NCI-H510A treated with DMSO at 0.1 percent for 48 hours (cell line): ENCODE measurements at places on chromosomes 1 and 21.

- DNase-seq, result no peak
Measured at GRCh38 chr21:34701726-34702125, 32.9 kb downstream of the CLIC6 start.

DNA sequence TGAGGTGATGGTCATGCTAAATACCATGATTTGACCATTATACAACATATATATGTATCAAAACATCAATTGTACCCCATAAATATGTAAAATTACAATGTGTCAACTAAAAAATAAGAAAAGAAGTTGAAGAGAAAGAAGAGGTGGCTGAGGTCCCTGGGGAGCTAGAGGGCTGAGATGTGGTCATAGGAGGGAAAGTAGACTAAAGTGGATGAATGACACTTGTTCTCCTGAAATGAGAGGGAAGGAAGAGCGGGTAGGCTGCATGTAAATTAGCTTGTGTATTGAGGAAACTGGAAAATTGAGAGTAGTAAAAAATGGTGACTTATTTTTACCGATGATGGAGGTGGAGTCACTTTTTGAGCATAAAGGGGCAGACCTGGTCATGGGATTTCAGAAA, 117.0 kb downstream of the ST6GALNAC3 start:
- DNase-seq, result no peak

DNA sequence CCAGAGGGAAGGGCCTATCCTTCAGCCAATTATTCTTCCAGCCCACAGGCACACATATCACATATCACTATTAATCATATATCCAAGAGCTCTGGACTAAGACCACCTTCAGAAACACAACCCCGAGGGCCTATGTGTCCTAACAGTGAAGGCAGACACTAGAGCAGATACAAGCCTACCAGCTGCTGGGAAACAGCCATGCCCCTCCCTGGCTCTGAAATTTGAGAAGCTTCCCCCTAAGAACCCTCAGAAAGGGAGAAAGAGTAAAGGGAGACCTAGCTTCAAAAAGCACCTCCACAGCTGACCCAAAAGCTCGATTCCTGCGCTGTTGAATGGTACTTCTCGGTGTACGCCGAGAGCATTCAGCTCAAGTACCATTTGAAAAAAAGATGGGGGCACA, 17.4 kb downstream of the CNN3 start:
- DNase-seq, result no peak

GRCh38 chr1:54298284-54299033, 98.5 kb downstream of the MRPL37 start:
- no peak for DNase-seq
